CD4-positive, CD25-positive, alpha-beta regulatory T cell (primary cell): ENCODE measurements at places on chromosomes 7 and 10. TPM values are rescaled to one million over a fixed set of nuclear protein-coding genes. Genes with fewer than 3 reads are reported as not detected.
A peak's percentile ranks its signal among the peaks of the same experiment; 100 is the strongest.

Gene TBXAS1
- total RNA-seq: 21.2 TPM

Gene CPVL
- 0.96 TPM for total RNA-seq

GRCh38 chr10:123561141-123561440, 105.1 kb upstream of the GPR26 start:
- no peak overlapping the region for H3K4me3 ChIP-seq
- no peak overlapping the region for H3K27ac ChIP-seq

DNA sequence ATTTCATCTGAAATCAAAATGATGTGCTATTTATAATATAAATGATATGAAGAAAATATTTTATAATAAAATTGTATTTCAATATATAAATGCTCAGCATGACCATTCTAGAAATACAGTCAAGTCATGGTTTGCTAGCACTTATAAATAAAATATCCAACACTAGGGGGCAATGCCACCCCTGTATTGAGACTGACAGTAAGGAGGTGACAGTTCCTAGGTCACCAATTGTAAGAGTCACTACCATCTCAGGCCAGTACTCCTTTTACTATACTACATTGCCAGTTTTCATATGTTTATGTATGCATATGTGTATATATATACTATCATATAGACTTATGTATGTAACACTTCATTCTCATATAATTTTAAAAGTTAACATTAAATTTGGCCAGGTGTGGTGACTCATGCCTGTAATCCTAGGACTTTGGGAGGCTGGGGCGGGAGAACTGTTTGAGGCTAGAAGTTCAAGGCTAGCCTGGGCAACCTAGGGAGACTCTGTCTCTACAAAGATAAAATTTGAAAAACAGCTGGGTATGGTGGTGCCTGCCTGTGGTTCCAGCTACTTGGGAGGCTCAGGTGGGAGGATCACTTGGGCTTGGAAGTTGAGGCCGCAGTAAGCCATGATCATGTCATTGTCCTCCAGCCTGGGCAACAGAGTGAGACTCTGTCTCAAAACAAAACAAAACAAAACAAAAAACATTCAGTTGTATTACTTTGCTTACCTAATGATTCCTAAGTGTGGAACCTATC, 2.4 kb upstream of the CNOT4 start:
- no peak overlapping the region for H3K4me3 ChIP-seq
- peak; percentile 84 for DNase-seq
- no peaks in the 10 kb centered on the region for H3K27me3 ChIP-seq
- H3K36me3 ChIP-seq: no peaks in the 10 kb centered on the region
- no peak overlapping the region for H3K27ac ChIP-seq
- H3K4me1 ChIP-seq: peaks cover 30% of the 10 kb centered on the region

- H3K4me3 ChIP-seq: no peak overlapping the region
- no peak for DNase-seq
- no peaks in the 10 kb centered on the region for H3K4me1 ChIP-seq
- H3K27ac ChIP-seq: no peak overlapping the region
- no peaks in the 10 kb centered on the region for H3K36me3 ChIP-seq
Observed at GRCh38 chr10:46528171-46528671, 28.2 kb downstream of the GPRIN2 start.

DNA sequence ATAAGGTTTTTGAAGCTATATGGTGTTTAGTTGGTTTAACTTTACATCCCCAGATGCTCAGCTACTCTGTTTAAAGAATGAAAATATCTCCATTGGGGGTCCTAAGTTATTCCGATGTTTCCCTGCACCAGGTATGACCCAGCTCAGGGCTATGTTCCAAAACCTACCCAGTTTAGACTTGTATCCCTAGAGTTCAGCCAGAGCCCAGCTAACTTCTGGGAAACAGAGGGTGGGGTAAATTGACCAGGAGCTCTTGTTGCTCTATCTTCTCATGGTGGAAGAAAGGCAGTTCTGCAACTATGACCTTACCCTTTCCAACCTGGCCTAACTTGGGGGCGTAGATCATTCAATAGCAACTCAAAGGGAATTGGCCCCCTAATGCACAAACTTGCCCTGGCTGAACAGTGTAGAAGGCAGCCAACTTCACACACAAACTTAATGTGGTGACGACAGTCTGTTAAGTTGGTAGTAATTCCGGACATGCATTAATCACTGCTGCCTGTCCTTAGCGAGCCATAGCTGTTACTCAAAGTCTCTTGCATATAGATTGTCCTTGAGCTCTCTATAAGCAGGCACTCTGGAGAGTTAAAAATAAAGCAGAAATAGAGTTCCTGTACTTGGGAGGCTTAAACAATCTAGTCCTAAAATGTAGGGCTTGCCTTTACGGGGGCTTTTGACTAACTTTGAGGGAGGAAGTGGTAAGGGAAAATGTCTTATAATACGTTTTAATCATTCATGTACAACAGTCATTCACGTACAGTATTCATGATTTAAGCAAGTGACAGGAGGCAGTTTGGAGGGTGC, 5.3 kb upstream of the ZNRF2 start:
- no peak for DNase-seq
- H3K4me1 ChIP-seq: peaks cover 5% of the 10 kb centered on the region
- no peaks in the 10 kb centered on the region for H3K36me3 ChIP-seq
- no peak overlapping the region for H3K27ac ChIP-seq
- H3K27me3 ChIP-seq: no peaks in the 10 kb centered on the region

DNA sequence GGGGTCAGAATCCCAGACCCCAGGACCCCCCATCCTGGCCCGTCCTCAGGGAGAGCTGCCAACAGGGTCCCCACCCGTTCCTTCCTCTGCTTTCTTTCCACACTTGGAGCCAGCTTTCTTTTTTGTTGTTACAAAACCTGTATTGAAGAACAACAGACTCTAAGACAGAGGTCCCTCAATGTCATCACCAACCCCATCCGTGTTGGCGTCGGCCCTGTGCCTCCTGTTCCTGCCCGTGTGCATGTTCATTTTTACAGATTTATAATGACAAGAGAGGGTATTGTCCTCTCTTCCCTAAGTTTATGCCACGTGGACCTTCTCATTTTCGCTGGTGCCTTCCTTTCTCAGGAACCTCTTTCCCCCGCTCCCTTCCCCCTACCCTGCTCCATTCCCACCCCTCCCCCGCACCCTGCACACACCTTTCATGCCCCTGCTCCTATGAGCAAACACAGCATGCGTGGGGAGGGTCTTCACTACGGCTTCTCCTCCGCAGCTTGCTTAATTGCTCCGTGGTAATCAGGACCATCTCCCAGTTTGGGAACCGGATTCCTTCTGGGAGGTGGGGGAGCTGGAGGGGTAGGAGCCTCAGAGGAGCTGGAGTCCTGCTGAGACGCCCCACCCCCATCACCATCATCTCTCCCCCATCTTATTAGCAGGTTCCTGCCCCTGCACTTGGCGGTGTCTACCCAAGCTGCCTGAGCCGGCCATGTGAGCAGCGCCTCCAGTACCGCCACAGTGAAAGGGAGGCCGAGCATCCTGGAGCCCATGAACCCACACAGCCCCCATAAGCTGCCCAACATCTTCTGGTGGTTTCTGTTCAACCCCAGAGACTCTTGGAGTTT, 88.0 kb upstream of the INSIG1 start:
- no peak overlapping the region for H3K4me3 ChIP-seq
- no peaks in the 10 kb centered on the region for H3K36me3 ChIP-seq
- H3K4me1 ChIP-seq: peaks cover 16% of the 10 kb centered on the region
- no peaks in the 10 kb centered on the region for H3K27me3 ChIP-seq
- no peak for DNase-seq
